Camera-type eye (tissue), 1 donor: ENCODE measurements at places on chromosomes 4 and X. TPM values are rescaled to one million over a fixed set of nuclear protein-coding genes. Genes with fewer than 3 reads are reported as not detected.

SRPK3 gene
- total RNA-seq = 6.9 TPM

PPAT gene
- total RNA-seq = 17.5 TPM

MAGEB18 gene
- not detected for total RNA-seq

PPBP gene
- 17.5 TPM for total RNA-seq

PTPN13 gene
- total RNA-seq = 248 TPM

GABRB1 gene
- total RNA-seq = 3.4 TPM

SSX4 gene
- total RNA-seq = not detected

PRRG1 gene
- total RNA-seq = 17.5 TPM

COL4A6 gene
- 21.6 TPM for total RNA-seq

FGFR3 gene
- 30.0 TPM for total RNA-seq

CDX4 gene
- total RNA-seq = not detected

ODAPH gene
- not detected for total RNA-seq

MAP3K15 gene
- 0.49 TPM for total RNA-seq

ADH4 gene
- not detected for total RNA-seq

REPS2 gene
- 18.8 TPM for total RNA-seq

TXK gene
- 2.9 TPM for total RNA-seq

HTN3 gene
- total RNA-seq = not detected

NLGN4X gene
- 39.9 TPM for total RNA-seq

GPR119 gene
- not detected for total RNA-seq

ERCC6L gene
- total RNA-seq = 2.7 TPM

RPS6KA6 gene
- total RNA-seq = 19.5 TPM

ARHGAP36 gene
- 2.4 TPM for total RNA-seq

CXCL11 gene
- not detected for total RNA-seq

TSR2 gene
- total RNA-seq = 24.8 TPM

TAF7L gene
- not detected for total RNA-seq

CSAG3 gene
- total RNA-seq = not detected

AMOT gene
- total RNA-seq = 30.5 TPM

GPR34 gene
- total RNA-seq = 4.3 TPM

CXCL10 gene
- total RNA-seq = 1.4 TPM

PRSS12 gene
- 32.3 TPM for total RNA-seq

ESX1 gene
- total RNA-seq = not detected

EIF2S3 gene
- 150 TPM for total RNA-seq

SPANXC gene
- total RNA-seq = not detected

CENPVL3 gene
- total RNA-seq = 1.9 TPM

STS gene
- 7.8 TPM for total RNA-seq

NDNF gene
- total RNA-seq = 104 TPM

PAGE3 gene
- not detected for total RNA-seq

POU4F2 gene
- 7.9 TPM for total RNA-seq

MGARP gene
- 98.1 TPM for total RNA-seq

PAGE5 gene
- not detected for total RNA-seq

YY2 gene
- total RNA-seq = 3.2 TPM
